Colonic mucosa (tissue), 4 donors: ENCODE measurements at places on chromosomes 16 and 17.
A peak's percentile ranks its signal among the peaks of the same experiment; 100 is the strongest.

GRCh38 chr17:68052810-68053209 lies 17.3 kb downstream of the KPNA2 start:
- no peak for DNase-seq

DNA sequence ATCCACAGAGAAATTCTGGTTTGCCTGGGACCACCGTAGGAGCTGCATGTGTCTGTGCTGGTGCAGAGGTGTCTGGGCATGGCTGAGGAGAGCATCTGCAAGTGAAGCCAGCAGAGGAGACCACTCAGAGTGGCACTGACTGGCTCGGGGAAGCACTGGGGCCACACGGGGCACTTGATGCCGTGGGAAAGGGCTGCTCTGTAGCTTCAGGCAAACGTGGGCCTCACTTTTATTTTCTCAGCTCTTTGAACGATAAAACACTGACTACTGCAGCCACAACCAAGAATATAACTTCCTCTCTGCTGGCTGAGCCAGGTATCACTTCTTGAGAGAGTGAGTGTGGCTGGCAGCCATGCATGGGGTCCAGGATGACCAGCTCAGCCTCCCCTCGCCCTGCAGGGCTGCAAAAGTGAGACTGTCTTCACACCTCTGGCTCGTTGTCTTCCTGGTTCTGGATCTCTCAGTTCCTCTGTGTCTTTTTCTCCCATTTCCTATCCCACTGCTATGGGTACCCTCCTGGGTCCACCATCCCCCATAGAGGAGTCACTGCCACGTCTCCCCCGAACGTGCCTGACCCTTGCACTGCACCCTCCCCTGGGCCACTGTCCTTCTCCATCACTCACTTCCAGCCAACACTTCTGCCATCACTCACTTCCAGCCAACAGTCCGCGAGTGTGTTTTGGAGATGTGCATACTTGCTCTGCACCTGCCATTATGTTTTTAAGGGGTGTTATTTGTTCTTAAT lies 201.4 kb upstream of the CHMP6 start:
- DNase-seq = no peak

- DNase-seq = peak; percentile 90
Observed at GRCh38 chr17:75876938-75877751, 1.2 kb downstream of the TRIM47 start.

DNA sequence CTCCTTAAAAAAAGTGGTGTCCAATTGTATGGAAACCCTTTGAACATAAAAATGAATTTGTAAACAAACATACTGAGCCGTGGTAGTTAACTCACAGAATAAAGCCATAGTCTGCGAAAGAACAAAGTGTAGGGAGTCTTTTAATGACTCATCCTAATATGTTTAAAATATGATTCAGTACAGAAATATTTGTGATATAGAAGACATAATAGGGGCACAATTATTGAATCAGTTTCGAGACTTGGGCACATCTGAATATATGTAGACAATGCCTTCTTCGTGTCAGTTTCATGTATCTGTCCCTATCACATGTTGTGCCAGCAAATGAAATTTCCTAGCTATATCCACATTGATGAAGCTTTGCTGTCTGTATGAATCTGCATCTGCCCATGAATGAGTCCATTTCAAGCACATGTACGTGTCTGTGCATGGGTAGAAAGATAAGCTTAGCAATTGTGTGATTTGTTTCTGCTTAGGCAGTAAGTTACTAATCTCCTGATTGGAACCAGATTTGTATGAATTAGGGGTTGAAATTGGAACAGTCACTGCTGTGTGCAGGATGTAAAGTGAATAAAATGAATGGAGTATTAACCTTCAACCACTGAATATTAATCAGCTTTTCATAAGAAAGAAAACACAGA lies 112.5 kb upstream of the SOX9 start:
- no peak for DNase-seq

DNA sequence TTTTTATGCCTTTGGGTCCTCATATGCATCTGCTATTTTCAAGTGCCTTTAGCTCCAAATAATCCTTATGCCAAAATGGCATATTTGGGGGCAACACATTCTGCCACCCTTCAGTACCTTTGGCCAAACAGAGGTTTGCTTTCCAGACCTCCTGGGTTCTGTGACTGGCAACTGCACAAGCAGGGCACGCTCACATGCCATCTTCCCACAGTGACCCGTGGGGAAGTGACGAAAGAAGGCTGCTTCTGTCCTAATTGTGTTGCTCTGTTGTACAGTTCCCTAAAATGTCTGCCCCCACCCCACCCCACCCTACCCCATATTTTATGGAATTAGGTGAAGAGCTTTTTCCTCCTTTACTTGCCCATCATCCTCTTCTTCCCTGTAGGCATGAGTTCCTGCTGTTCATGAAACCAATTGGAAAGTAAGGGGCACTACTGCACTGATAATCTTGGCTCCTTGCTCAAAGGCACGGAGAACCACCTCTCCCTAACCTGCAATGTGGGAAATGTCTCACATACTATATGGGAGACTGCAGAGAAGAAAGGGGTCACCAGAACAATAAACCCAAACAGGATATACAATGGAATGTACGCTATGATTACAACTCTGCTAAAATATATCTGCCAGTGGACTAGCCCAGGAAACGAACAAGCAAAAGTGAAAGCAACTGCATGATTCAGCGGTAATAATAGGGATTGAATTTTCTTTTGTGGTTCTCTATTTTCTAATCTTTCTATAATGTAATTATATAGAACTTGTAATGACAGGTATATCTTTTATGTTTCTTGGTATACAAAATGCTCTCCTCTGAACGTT lies 3.3 kb upstream of the SLFN12L start:
- peak; percentile 43 for DNase-seq
